Activated CD8-positive, alpha-beta memory T cell treated with anti-CD3 and anti-CD28 coated beads for 48 hours (primary cell): ENCODE measurements at places on chromosomes 11 and 22.

GRCh38 chr11:28767574-28767973, 659.4 kb downstream of the METTL15 start:
- no peak for DNase-seq

DNA sequence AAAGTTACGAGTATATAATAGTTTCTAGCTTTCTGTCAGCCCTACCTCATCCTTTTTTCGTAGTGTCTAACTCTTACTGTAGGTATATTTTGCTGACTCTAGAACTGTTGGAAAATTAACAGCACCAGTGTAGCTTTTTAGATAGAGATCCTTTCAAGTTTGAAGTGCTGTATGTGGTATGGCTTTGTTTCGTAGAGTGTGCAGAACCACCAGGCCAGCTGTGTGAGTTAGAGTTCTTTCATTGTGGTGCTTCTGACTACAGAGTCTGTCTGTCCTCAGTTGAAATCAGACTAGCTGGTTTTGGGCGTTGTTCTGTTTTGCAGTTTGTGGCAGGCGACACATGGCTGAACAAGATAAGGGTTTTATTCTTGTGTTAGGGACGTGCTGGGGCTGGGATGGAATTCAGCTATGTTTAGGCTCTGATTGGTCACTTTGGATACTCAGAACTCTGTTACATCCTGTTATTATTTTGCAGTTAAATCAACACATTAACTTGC, 3.2 kb downstream of the ARHGEF12 start:
- DNase-seq = no peak

- no peak for DNase-seq
Measured at GRCh38 chr11:115428306-115428705, 75.9 kb downstream of the CADM1 start.

DNA sequence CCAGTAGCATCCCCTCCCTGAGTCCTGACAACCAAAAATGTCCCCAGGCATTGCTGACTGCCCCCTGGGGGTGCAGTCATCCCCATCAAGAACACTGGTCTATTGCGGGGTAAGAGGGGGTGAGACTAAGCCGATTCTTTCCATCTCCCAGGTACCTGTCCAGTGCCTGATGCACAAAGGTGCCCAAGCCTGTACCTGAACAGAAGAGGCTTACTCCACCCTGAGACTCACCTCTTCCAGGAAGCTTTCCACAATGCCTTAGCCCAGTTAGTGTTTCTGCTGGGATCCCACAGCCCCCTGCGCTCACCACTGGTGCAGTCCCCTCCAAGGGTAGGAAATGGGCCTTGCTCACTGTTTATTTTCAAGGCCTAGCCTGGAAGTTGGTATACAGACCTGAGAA, 22.9 kb downstream of the TPST2 start:
- no peak for DNase-seq

GRCh38 chr11:86162239-86162638, 82.3 kb upstream of the EED start:
- no peak for DNase-seq
